ENCODE measurements at places on chromosomes 1 and 21. TPM values are rescaled to one million over a fixed set of nuclear protein-coding genes. Genes with fewer than 3 reads are reported as not detected.
A peak's percentile ranks its signal among the peaks of the same experiment; 100 is the strongest.

- H3K36me3 ChIP-seq, result no peaks in the 10 kb centered on the region
- no peak for DNase-seq
- H3K27me3 ChIP-seq, result no peaks in the 10 kb centered on the region
- H3K27ac ChIP-seq, result no peak overlapping the region
- H3K4me3 ChIP-seq, result no peak overlapping the region
- no peaks in the 10 kb centered on the region for H3K4me1 ChIP-seq
Observed at GRCh38 chr1:109371341-109371739, 26.4 kb downstream of the SORT1 start.

GRCh38 chr1:84690397-84691121 lies at the start of gene SSX2IP:
Gene SSX2IP (minus strand): TSS chr1:84690461. CDS start chr1:84671219, 19,242 bp downstream.
- DNase-seq, result peak; percentile 98
- peaks cover 42% of the 10 kb centered on the region for H3K4me1 ChIP-seq
- H3K27me3 ChIP-seq, result no peaks in the 10 kb centered on the region
- H3K4me3 ChIP-seq, result peak within 1 kb of the TSS; percentile 82
- H3K27ac ChIP-seq, result peak within 1 kb of the TSS; percentile 95

DNA sequence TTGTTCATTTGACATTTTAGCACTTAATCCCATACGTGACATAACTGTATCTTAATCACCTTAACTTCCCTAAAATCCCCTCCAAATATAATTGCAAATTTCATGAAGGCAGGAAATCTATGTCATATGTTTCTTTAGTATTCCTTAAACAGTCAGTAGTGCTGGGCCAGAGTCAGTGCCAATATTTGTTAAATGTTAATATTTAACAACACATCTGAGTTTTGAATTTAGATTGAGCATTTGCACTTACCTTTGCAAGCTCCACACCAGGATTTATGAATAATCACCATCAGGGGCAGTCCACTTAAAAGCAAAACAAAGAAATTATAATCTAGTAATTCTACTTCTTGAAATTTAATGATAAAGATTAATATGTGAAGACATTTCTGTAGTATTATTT lies 5.3 kb downstream of the KTI12 start:
- H3K27ac ChIP-seq, result no peak overlapping the region
- no peaks in the 10 kb centered on the region for H3K36me3 ChIP-seq
- peaks cover 10% of the 10 kb centered on the region for H3K4me1 ChIP-seq

GRCh38 chr1:72892461-72892860 lies 610.1 kb upstream of the NEGR1 start:
- H3K4me3 ChIP-seq, result no peak overlapping the region
- H3K4me1 ChIP-seq, result no peaks in the 10 kb centered on the region
- H3K27me3 ChIP-seq, result no peaks in the 10 kb centered on the region
- no peaks in the 10 kb centered on the region for H3K36me3 ChIP-seq
- H3K27ac ChIP-seq, result no peak overlapping the region
- no peak for DNase-seq

DNA sequence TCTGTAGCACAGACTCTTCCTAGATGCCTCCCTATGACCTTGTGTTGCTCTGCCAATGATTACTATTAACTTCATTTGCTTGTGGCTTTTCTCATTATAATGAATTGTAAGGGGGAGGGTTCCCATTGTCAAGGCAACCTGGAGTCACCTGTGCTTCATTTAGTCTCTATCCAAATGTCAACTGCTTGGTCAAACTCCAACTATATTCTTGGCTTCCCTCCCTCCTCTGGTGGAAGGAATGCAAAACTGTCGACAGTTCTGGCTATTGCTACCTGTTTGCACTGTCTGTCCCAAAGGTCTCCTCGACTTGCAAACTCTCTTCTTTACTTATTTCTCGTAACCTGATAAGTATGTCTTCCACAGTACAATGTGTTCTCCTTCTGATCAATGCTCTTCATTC lies 100.3 kb downstream of the CACNA1E start:
- peak; percentile 23 for DNase-seq
- no peak overlapping the region for H3K4me3 ChIP-seq
- H3K4me1 ChIP-seq, result no peaks in the 10 kb centered on the region
- no peak overlapping the region for H3K27ac ChIP-seq
- no peaks in the 10 kb centered on the region for H3K36me3 ChIP-seq

DNA sequence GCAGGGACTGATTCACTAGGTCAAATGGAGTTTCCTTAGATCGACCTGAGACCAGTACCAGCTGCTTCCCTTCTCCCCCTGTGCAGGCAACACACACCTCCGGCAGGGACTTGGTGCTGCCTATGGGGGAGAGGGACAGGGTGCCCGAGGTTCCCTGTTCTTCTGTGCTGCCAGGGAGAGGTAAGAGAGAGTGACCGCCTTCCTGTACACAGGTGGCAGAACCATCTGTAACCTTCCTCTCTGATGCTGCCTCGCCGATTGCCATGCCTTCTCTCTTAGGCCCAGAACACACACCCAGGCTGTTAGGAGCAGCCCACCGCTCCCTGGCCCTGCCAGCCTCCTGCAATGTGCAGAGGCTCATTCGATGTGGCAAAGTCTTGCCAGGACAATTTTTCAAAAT lies 9.3 kb downstream of the MYOC start:
- no peak overlapping the region for H3K4me3 ChIP-seq
- no peaks in the 10 kb centered on the region for H3K36me3 ChIP-seq
- DNase-seq, result no peak
- peaks cover 4% of the 10 kb centered on the region for H3K4me1 ChIP-seq

DNA sequence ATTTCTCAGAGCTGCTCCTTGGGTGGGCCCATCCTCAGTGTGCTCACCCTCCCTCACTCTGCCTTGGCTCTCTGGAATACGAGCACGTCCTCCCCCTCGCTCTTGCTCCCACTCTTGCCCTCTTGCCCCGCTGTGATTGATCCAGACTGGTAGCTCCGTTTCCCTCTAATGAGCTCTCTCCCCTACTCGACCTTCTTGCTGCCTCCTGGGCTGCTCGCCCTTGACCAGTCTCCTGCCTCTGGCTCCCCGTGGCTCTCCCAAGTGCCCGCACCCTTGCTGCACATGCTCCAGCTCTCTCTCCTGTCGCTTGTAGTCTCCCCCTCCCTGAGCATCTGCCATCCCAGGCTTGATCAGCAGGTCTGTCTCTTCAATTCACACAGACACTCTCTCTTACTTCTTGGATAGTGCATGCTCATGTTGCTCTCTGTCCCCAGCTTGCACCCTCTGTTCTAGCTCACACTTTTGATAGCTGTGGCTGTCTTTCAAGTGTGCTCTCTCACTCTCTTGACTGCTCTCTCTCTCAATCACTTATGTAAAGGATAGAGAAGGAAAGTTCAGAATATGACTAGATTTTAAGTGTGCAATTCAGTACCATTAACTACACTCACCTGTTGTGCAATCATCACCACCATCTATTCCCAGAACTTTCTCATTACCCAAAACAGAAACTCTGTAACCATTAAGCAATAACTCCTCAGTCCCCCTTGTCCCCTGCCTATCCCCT lies 51.1 kb downstream of the PHC2 start:
- H3K27ac ChIP-seq, result no peak overlapping the region
- peaks cover 9% of the 10 kb centered on the region for H3K27me3 ChIP-seq
- DNase-seq, result no peak
- H3K36me3 ChIP-seq, result no peaks in the 10 kb centered on the region
- peaks cover 7% of the 10 kb centered on the region for H3K4me1 ChIP-seq

DNA sequence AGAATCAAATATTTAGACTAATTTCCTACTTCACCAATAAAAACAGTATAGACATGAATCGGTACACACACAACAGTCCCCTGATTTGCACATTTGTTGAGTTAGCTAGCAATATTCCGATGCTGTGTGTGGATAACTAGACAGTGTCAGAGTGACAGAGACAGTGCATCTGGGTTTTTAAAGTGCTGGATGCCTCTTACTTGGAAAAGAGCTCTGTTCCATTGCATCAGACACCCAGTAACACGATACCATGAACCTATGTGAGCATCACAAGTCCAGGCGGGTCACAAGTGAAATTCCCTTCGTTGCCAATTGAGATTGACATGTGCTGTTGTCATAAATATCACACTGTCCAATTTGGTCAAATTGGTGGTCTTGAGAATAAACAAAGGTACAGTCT lies 82.0 kb upstream of the ESRRG start:
- no peaks in the 10 kb centered on the region for H3K36me3 ChIP-seq
- no peak overlapping the region for H3K27ac ChIP-seq
- H3K27me3 ChIP-seq, result no peaks in the 10 kb centered on the region
- no peak overlapping the region for H3K4me3 ChIP-seq
- peaks cover 36% of the 10 kb centered on the region for H3K4me1 ChIP-seq

DNA sequence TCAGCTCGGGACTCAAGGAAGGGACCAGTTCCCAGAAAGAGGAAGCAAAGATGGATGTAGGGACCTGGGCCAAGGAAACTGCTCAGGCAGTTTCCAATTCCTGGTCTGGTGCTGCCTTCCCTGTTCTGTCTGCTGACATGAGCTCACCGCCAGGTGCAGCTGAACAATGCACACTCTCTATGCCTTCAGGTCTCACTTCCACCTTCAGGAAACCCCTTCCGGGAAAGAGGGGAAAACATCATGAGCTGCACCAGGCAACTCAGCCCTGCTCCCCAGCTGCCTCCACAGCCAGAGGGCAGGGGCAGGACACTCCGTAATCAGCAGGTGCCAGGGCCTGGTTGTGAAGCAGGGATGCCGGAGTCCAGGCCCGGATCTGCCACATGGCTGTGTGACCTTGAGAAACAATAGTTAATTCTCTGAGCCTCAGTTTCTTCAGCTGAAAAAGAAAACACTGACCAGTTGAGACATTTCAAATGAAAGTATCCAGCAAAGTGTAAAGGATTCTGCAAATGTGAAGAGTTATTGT lies 27.8 kb downstream of the SMIM12 start:
- no peak overlapping the region for H3K27ac ChIP-seq
- no peaks in the 10 kb centered on the region for H3K36me3 ChIP-seq
- H3K4me3 ChIP-seq, result no peak overlapping the region
- H3K4me1 ChIP-seq, result no peaks in the 10 kb centered on the region
- no peak for DNase-seq
- H3K27me3 ChIP-seq, result no peaks in the 10 kb centered on the region

DNA sequence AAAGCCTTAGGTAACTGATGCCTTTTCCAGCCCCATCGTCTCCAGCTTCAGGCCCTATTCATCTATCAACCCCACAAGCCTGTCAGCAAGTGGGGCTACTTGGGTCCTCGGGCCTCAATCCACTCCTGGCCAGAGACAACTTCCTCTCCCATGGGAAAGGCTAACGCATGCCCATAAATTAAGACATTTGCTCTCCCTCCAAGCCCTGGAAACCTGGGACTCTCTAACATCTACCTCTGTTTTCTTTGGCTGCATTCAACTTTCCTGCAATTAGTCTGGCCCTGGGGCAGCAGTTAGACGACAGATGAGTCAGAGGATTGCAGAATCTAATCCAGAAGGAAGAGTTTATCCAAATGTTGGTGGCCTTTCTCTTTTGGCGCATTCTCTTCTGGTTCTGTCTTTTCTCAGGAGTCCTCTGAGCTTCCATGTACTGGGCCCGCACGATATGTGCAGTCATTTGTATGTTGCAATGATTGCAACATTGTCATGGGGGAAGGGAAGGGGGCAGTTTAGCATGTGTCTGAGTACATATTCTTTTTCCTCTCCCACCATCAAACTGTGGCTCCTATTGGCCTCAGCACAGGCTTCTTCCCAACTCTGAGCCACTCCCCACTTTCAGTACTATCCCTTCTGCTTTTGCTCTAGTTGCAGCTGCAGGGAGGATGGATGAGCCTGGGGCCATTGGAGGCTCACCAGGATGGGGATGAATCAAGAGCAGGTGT lies 54.4 kb downstream of the NAV1 start:
- no peak overlapping the region for H3K27ac ChIP-seq
- H3K27me3 ChIP-seq, result no peaks in the 10 kb centered on the region
- H3K4me1 ChIP-seq, result peaks cover 7% of the 10 kb centered on the region
- H3K36me3 ChIP-seq, result no peaks in the 10 kb centered on the region

GRCh38 chr1:193187114-193187513 lies 701 bp upstream of the B3GALT2 start:
- no peaks in the 10 kb centered on the region for H3K36me3 ChIP-seq
- H3K27ac ChIP-seq, result no peak overlapping the region
- H3K27me3 ChIP-seq, result no peaks in the 10 kb centered on the region
- H3K4me1 ChIP-seq, result peaks cover 15% of the 10 kb centered on the region
- no peak for DNase-seq

Gene ELF3
- total RNA-seq, result 6.9 TPM

GRCh38 chr1:37892151-37893047 lies 33.0 kb upstream of the MTF1 start:
- H3K4me3 ChIP-seq, result no peak overlapping the region
- peaks cover 5% of the 10 kb centered on the region for H3K36me3 ChIP-seq
- H3K4me1 ChIP-seq, result no peaks in the 10 kb centered on the region
- H3K27ac ChIP-seq, result no peak overlapping the region
- no peak for DNase-seq

- H3K36me3 ChIP-seq, result no peaks in the 10 kb centered on the region
- H3K4me3 ChIP-seq, result peak overlapping the region; percentile 58
- H3K4me1 ChIP-seq, result no peaks in the 10 kb centered on the region
- H3K27me3 ChIP-seq, result no peaks in the 10 kb centered on the region
- DNase-seq, result no peak
- H3K27ac ChIP-seq, result no peak overlapping the region
Observed at GRCh38 chr1:43990271-43991199, 864 bp upstream of the CCDC24 start.

Gene ETV3L
- total RNA-seq, result not detected

Gene TSACC
- not detected for total RNA-seq

GRCh38 chr1:209714338-209714737 lies 9.7 kb downstream of the HSD11B1 start:
- no peak overlapping the region for H3K27ac ChIP-seq
- no peak for DNase-seq
- H3K36me3 ChIP-seq, result no peaks in the 10 kb centered on the region
- H3K27me3 ChIP-seq, result peaks cover 18% of the 10 kb centered on the region
- H3K4me1 ChIP-seq, result no peaks in the 10 kb centered on the region

GRCh38 chr1:12143631-12144155 lies 23.1 kb upstream of the TNFRSF1B start:
- no peak for DNase-seq
- H3K36me3 ChIP-seq, result no peaks in the 10 kb centered on the region
- H3K27ac ChIP-seq, result no peak overlapping the region
- H3K4me1 ChIP-seq, result peaks cover 11% of the 10 kb centered on the region

DNA sequence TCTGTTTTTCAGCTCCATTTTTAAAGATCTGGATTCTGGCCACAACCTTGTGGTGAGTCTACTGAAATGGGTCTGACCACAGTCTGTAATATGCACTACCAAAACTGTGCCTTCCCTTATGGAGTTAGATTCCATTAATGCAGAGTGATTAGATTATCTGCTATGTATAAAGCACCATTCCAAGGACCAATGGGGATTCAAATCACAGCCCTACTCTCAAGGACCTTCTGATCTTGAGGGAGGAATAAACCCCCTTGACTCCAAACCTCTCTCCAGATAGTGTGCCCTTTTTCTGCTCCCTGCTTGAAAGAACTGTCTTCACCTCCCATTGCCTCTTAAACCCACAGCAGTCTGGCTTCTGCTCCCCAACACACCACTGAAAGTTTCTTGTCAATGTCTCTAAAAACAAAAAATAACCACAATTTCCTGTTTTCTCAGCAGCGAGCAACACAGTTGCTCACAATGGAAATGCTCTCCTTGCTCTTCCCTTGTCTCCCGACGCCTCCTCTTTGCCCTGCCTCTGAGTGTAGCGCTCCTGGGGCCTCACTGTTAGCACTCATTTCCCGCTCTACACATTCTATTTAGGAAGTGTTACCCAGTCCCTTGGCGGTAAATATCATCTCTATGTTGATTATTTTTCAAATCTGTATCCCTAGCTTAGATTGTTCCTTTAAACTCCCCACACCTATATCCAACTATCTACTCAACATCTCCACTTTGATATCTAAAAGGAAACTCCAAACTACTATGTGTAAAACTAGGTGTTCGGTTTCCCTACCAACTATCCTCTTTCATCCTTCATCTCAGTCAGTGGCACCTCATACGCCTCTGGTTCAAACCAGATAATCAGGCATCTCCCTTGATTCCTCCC lies 13.6 kb downstream of the PCNX2 start:
- H3K4me1 ChIP-seq, result no peaks in the 10 kb centered on the region
- H3K4me3 ChIP-seq, result no peak overlapping the region
- H3K36me3 ChIP-seq, result no peaks in the 10 kb centered on the region
- H3K27me3 ChIP-seq, result no peaks in the 10 kb centered on the region

Gene LMX1A
- total RNA-seq, result 8.7 TPM

Gene GFI1
- not detected for total RNA-seq

Measured in neural progenitor cell (in vitro differentiated cells).